ENCODE measurements at places on chromosomes 2 and 18. TPM values are rescaled to one million over a fixed set of nuclear protein-coding genes. Genes with fewer than 3 reads are reported as not detected.

GBX2 gene
- not detected for total RNA-seq

SLC9A2 gene
- total RNA-seq = 0.30 TPM

NYAP2 gene
- total RNA-seq = 3.1 TPM

GRCh38 chr2:71843391-71843850 lies 304.2 kb downstream of the CYP26B1 start:
- DNase-seq = no peak

- DNase-seq = no peak
These were observed 47.7 kb downstream of the OSBPL6 start for GRCh38 chr2:178241844-178242551.

DNA sequence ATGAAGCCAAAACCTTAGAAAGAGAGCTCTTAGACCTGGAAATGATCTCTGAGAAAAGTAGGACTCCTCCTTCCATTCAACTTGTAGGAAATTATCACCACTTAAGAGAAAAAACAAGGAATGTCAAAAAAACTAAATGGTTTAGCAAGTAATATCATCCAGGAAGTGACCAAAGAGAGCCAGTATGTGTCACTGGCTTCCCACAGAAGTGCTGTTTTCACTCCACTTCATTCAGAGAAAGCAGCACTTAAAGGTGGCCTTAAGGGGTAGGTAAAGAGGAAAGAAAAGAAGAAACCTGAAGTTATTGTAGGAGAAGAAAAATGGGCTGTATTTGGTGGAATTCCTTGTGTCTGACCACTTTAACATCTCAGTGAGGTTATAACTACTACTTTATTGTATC lies 414.4 kb upstream of the ETAA1 start:
- no peak for DNase-seq

GRCh38 chr2:232761301-232761907 lies 15.0 kb downstream of the KCNJ13 start:
- DNase-seq = no peak
